ENCODE measurements at places on chromosomes 6 and 20. TPM values are rescaled to one million over a fixed set of nuclear protein-coding genes. Genes with fewer than 3 reads are reported as not detected.

TXLNB gene
- 0.23 TPM for total RNA-seq

RSPO3 gene
- total RNA-seq: 26.9 TPM

LY6G6F gene
- not detected for total RNA-seq

KCNB1 gene
- total RNA-seq: 0.12 TPM

EFCAB8 gene
- under 0.01 TPM for total RNA-seq

CRIP3 gene
- not detected for total RNA-seq

LHFPL5 gene
- not detected for total RNA-seq

TRIM31 gene
- total RNA-seq: not detected

All from smooth muscle cell of the coronary artery (primary cell).